ENCODE measurements at places on chromosomes 4 and X.
A peak's percentile ranks its signal among the peaks of the same experiment; 100 is the strongest.

GRCh38 chr4:10273030-10273429, 156.4 kb upstream of the WDR1 start:
- no peak for DNase-seq

DNA sequence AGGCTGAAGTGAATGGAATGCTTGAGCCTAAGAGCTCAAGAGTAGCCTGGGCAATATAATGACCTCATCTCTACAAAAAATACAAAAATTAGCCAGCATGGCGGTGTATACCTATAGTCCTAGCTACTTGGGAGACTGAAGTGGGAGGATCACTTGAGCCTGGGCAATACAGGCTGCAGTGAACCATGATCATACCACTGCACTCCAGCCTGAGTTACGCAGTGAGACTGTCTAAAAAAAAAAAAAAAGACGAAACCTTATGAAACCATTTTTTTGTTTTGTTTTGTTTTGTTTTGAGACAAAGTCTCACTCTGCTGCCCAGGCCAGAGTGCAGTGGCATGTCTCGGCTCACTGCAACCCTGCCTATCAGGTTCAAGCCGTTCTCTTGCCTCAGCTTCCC, 36.9 kb downstream of the TLR10 start:
- DNase-seq: no peak

GRCh38 chrX:74318672-74319071, 14.7 kb downstream of the ZCCHC13 start:
- DNase-seq: no peak

DNA sequence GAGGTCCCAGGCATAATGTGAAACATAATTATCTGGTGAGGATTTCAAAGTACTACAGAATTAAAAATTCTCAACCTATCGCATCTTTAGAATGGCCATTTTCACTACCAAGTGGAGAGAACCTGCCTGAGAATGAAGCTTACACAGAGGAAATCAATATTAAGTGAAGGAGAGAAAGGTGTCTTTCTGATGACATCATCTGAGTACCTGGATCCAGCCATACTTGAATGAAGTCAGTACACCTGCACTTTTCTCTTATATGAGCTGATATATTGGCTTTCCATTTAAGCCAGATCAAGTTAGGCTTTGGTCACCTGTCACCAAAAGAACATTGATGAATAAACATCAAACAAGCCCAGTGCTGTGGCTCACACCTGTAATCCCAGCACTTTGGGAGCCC, 118.9 kb upstream of the MED14 start:
- DNase-seq: no peak

- no peak for DNase-seq
Observed at GRCh38 chr4:130110770-130111169, 1014.8 kb downstream of the C4orf33 start.

GRCh38 chr4:36213977-36214376, 30.3 kb downstream of the ARAP2 start:
- DNase-seq: no peak

- DNase-seq: no peak
Observed at GRCh38 chr4:81455897-81456296, 15.8 kb downstream of the RASGEF1B start.

GRCh38 chr4:25633541-25633940, 22.1 kb upstream of the SLC34A2 start:
- no peak for DNase-seq

DNA sequence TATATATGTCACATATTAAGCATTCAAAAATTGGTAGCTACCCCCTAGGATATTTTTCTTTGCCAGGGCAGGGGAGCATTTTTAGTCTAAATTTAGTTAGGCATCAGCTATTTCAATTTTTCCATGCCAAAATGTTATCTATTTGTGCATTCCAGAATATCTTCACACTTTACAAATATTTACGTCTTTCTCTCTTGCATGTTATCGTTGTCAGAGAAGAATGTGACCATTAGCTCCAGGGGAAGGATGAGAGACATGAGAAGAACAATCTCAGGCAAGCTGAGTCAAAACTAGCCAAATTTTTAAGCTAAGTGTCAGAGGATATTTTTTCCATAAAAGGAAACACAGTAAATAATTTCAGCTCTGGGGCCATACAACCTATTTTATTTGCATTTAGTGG, 885.0 kb upstream of the EPHA5 start:
- no peak for DNase-seq

DNA sequence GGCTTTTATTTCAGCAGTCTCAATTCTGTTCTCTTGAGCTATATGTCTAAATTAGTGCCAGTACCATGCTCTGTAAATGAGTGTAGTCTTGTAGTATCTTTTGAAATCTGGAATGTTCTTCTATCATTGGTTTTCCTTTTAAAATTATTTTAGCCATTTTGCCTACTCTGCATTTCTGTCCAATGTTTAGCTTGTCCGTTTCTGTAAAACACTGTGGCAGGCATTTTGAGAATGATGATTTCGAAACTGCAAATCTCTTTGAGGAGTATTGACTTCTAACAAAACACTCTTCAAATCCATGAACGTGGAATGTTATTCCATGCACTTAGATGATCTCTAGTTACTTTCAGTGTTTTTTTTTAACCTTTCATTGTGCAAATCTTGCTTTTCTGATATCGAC, 28.3 kb upstream of the PPP4R3C start:
- DNase-seq: no peak

DNA sequence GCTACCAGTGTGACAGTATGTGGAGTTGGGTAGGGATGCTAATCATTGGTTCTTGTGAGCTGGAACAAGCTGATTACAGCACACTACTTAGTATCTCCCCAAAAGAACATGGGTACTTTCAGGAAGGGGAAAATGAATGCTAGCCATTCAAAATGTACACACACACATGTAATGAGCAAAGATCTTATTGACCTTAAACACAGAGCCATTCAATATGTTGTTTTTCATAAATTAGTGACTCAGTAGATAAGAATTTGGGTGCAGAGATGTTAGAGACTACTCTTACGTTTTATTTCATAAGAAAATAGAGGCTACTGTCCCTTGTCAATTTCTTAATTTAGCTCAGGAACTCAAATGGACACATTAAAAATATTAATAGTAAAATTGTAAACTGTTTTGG, 509.5 kb upstream of the ATOH1 start:
- no peak for DNase-seq

- no peak for DNase-seq
Observed at GRCh38 chrX:24380262-24381187, 20.1 kb downstream of the SUPT20HL1 start.

GRCh38 chr4:126004941-126005340, 690.2 kb downstream of the FAT4 start:
- no peak for DNase-seq

GRCh38 chrX:68995780-68996551, 167.1 kb downstream of the EFNB1 start:
- DNase-seq: no peak

GRCh38 chr4:186032259-186032658, 36.7 kb upstream of the TLR3 start:
- no peak for DNase-seq

- DNase-seq: no peak
Observed at GRCh38 chr4:95466791-95467190, 82.0 kb downstream of the UNC5C start.

GRCh38 chr4:163703251-163703650, 208.8 kb downstream of the TMA16 start:
- no peak for DNase-seq

GRCh38 chrX:132270021-132270420, 50.8 kb upstream of the RAP2C start:
- DNase-seq: no peak

GRCh38 chr4:177451108-177451500, 8.9 kb upstream of the AGA start:
- DNase-seq: no peak

GRCh38 chrX:65985922-65986588, 53.8 kb downstream of the VSIG4 start:
- no peak for DNase-seq

- no peak for DNase-seq
Observed at GRCh38 chr4:155787113-155787710, 28.4 kb downstream of the GUCY1B1 start.

- no peak for DNase-seq
Observed at GRCh38 chr4:23773884-23774636, 115.8 kb downstream of the PPARGC1A start.

GRCh38 chr4:3295837-3296624, 3.2 kb downstream of the RGS12 start:
- DNase-seq: no peak

GRCh38 chrX:97030947-97031346, 147.2 kb downstream of the RPA4 start:
- no peak for DNase-seq

GRCh38 chr4:156837625-156838345, 133.8 kb downstream of the PDGFC start:
- no peak for DNase-seq

- no peak for DNase-seq
Observed at GRCh38 chr4:2411786-2412510, 6.5 kb downstream of the ZFYVE28 start.

DNA sequence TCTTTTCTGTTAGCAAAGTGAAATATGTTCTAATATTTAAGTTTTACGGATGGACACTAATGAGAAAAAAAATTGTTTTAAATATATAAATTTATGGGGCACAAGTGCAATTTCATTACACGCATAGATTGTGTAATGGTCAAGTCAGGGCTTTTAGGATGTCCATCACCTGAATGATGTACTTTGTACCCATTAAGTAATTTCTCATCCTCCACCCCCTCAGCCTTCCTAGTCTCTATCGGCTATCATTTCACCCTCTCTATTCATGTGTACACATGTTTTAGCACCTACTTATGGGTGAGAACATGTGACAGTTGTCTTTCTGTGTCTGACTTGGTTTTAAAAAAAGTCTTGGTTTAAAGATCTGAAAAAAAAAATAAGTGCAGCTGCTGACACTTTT, 616.0 kb downstream of the IQCM start:
- DNase-seq: no peak

DNA sequence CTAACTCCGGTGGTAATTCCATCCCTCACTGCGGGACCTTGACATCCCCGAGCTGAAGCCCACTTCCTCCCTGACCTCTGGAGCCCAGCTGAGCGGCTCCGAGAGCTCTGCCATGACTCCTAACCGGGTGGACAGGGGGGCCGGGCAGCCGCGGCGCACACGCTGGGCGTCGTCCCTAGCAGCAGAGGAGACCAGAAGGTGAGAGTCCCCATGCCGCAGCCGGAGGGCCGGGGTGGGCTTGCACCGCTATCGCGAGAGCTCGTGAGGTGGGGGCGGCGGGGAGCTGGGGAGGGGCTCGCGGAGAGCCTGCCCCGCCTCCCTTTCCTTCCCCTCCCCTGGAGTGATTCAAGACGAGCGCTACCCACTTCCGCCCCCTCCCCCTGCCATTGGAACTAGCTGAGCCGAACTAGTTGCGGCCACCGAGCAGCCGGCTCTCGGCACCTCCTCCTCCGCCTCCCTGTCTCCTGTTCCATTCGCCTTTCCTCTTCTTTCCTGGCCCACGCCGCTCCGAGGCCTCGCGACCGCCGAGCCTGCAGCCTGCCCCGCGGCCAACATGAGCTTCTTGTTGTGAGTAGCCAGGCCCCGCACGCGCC, at the start of gene MOB1B:
Gene MOB1B, plus strand, starts transcription at position 386 of the 593 bp plus-strand sequence. Its CDS starts 168 bp downstream, at position 554.
- peak; percentile 87 for DNase-seq

- DNase-seq: no peak
Observed at GRCh38 chrX:136354201-136354600, 53.4 kb downstream of the ADGRG4 start.

GRCh38 chrX:10851809-10852208, 231.4 kb upstream of the MID1 start:
- DNase-seq: no peak

DNA sequence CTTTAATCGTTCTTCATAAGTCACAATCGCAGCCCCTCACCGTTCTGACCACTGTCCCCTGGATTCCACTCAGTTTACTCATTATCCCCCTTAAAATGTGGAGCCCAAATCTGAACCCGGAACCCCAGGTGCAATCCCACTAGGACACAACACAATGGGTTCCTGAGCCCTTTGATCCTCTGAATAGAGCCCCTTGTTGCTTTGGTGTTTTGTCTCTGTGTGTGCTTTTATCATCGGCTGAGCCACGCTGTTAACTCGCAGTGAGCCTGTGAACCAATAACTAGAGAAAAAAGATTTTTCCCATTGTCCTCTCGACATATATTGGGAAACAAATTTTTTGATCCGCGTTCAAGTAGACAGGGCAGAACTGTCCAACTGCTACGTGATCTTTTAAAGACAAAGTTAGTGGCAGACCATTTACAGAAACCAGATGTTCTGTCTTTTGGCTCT, 617 bp upstream of the PDHA1 start:
- DNase-seq: no peak

DNA sequence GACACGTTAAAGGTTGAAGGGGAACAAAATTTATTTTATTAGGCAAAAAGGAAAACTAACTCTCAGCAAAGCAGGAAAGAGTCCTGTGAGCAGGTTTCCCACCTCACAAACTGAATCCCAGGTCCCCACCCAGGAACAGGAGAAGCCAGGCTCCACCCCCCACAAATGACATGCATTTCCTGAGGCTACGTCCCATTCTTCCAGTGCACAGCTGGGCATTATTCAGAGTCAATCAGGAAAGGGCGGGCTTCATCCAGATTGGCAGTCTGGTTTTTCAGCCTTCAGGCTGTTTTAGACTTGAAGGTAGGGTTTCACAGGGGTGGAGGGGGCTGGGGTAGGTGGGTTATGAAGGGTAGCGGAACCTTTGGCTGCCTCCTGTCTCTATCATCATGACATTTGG, 11.9 kb upstream of the ASIC5 start:
- DNase-seq: no peak

GRCh38 chr4:78510108-78510507, 41.5 kb upstream of the ANXA3 start:
- no peak for DNase-seq

DNA sequence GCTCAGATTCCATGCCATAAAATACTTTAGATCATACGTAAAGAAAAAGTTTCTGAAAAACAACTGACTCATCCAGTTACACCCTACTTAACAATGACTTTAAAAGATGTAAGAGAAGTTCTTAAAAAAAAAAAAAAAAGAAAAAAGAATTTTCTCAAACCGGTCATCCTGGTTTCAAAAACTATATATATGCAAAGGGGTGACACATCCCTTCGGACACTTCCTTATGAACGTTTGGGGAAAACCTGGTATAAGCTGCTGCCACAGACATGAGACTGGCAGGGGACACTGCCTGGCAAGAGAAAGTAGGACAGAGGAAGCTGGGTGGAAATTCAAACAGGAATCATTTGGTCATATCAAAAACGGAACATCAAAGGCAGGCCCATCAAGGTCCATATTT, 81.2 kb upstream of the PRSS48 start:
- DNase-seq: no peak

- no peak for DNase-seq
Observed at GRCh38 chr4:70842761-70843435, 3.2 kb upstream of the GRSF1 start.

GRCh38 chr4:89784686-89785231, 52.2 kb downstream of the SNCA start:
- no peak for DNase-seq

GRCh38 chr4:13164783-13165331, 319.3 kb downstream of the RAB28 start:
- DNase-seq: no peak
